ENCODE measurements at places on chromosomes 5 and 9.

DNA sequence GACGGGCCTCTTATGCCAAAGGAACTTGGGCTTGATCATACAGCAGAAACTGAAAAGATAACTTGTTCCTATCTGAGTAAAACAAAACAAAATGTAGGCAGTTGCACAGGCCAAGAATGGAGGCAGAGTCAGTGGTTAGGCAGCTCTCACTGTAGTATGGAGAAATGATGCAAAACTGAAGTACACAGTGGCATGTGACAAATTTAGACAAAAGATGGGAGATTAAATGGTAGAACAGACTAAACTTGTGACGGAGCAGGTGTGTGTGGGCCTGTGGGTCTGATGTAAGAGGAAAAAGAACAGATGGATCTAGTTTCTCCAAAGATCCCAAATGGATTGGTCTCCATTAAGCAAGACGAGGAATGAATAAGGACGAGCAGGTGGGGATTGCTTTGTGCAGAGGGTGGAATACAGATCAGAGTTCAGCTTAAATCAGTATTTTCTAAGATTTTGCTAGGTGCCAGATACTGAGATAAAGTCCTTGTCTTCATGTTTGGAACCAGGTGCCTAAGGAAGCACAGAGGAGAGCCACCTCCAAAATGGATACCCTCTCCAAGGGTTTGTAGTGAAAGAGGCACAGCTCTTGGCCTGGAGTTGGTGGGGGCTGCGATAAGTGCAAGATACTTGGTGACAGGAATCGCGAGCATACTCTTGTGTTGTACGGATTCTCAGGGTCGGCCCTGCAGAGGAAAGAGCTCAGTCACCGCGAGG, 722 bp upstream of the DCP2 start:
- DNase-seq = no peak

DNA sequence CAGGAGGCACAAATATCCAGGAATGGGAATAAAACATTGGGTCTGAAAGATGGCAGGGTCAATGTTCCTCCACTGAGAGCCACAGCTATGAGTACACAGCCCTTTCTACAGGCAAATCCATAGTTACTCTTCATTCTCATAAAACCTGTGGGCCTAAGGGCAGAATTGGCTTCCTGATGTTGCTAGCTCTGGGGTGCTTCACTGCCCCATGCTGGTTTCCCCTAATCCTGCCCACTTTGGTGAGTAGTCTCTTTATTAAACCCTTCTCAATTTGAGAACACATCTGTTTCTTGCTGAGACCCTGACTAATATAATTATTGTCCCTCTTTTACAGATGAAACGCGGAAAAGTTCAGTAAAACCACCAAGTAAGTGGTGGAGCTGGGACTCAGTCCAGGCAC, 66.3 kb upstream of the RAI14 start:
- no peak for DNase-seq

GRCh38 chr5:159041444-159042198, 58.1 kb downstream of the EBF1 start:
- no peak for DNase-seq

GRCh38 chr9:129320575-129321285, 142.7 kb upstream of the IER5L start:
- DNase-seq = peak; percentile 88

GRCh38 chr5:99034336-99034735, 105.5 kb upstream of the CHD1 start:
- DNase-seq = no peak

GRCh38 chr5:137815202-137815990, 52.3 kb upstream of the MYOT start:
- DNase-seq = no peak

GRCh38 chr9:122197426-122197825, 31.3 kb downstream of the LHX6 start:
- peak; percentile 93 for DNase-seq

DNA sequence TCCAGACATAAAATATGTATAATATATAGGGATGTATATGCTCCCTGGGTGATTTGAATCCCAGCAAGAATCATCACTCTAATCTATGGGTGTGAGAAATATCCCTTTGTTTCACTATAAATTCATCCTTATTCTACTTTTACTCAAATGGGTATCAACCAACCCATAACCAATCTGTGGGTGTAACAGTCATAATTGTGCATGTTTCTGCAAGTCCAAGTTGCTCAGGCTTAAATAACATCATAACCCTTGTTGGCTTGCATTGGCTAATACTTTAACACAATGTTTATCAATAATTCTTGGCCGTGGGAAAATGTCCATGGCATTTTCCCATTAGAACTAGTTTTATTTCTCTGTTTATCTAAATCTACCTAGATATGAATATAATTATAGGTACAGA, 530.5 kb upstream of the TLE4 start:
- DNase-seq = no peak

DNA sequence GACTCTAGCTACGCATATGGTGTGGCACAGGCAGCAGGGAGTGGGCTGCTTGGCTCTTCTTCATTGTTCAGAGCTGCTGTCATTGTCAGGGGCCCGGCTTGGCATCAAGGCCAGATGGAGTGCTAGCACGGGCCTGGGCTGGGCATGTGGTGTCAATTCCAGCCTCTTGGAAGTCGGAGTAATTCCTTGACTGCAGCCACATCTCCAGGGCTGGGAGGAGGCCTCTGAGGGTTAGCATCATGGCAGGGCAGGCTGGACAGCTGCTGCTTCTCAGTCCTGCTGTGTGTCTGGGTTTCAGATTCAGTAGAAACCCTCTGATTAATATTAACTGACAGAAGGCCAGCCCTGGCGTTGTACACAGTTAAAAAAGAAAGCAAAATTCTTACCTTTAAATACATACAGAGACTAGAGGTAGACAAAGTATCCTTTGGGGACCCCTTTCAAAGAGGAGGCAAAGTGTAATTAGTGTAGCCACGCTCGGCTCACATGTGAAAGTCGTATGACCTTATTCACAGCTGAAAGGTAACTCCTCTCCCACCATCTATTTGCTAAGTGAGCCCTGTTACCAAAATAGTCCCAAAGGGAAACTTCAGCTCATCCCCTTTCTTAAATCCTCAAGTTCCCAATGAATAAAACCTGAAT, 126.4 kb downstream of the DOCK2 start:
- DNase-seq = no peak
